Kidney epithelial cell (primary cell): ENCODE measurements at places on chromosomes 11 and 22. TPM values are rescaled to one million over a fixed set of nuclear protein-coding genes. Genes with fewer than 3 reads are reported as not detected.
A peak's percentile ranks its signal among the peaks of the same experiment; 100 is the strongest.

DNA sequence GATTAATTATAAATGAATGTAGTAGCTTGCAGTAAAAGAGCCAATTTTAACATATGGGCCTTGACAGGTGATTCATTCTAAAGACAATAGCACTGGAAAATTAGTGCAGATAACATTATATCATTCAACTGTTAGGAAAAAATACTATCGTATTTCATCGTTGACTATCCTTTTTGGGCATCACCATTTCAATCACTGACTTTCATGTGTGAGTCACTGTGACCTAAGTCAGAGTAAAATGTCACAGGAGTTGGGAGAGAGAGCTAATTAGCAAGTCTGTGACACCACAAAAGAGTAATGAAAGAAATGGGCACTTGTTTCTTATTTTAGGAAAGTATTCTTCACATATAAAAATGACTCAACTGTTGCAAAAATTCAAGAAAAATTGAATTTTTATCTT is 253.8 kb upstream of the CNTN5 start:
- DNase-seq: no peak

GRCh38 chr22:21073482-21073881 is 27.7 kb downstream of the LRRC74B start:
- no peak for DNase-seq

GRCh38 chr11:31875866-31876560 is 64.9 kb upstream of the PAX6 start:
- DNase-seq: no peak

CCDC188 gene
- total RNA-seq: 0.55 and 1.8 TPM in 2 replicates

DNA sequence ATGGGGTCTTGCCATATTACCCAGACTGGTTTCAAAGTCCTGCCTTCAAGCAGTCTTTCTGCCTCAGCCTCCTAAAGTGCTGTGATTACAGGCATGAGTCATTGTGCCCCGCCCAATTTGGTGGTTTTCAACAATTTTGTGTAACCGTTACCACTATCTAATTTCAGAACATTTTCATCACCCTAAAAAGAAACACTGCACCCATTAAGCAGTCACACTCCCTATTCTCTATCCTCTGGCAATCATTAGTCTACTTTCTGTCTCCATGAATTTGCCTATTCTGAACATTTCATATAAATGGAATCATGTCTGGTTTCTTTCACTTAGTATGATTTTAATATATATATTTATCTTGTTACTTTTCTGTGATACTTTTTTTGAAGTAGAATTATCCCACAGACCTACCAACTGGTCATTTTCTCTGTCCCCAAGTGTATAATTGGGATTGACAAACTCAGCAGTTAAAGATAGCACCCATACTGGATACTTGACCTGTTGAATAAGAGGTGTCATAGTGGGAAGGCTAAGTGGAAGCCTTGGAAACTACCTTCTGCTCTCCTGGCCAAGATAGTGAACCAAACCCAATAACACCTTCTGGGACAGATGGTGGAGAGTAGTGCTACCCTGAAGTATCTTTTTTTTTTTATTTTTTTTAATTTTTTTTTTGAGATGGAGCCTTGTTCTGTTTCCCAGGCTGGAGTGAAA is 64.8 kb downstream of the STIM1 start:
- DNase-seq: no peak

PANX3 gene
- total RNA-seq: not detected in 2 replicates

DNA sequence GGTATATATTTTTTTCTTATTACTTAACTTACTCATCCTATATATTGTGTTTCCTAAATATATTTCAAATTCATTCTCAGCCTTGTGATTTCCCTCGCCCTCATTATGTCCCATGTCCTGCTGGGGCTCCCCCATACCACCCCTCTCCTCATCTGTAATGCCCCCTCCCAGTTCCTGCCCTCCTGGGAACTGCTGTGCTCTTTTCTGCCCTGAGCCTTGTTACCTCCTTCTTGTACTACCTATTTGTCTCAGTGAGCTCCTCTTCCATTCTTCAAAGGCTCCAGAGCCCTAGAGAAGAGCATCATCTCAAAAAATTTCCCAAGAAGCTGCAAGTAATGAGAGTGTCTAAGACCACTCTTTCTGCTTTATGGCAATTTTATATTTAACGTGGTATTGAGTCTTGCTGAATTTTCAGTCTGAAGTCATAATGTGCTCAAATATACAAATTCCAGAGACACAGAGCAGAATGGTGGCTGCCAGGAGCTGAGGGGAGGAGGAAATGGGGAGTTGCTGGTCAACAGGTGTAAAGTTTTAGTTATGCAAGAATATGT is 66.5 kb upstream of the TOP3B start:
- DNase-seq: no peak

DNA sequence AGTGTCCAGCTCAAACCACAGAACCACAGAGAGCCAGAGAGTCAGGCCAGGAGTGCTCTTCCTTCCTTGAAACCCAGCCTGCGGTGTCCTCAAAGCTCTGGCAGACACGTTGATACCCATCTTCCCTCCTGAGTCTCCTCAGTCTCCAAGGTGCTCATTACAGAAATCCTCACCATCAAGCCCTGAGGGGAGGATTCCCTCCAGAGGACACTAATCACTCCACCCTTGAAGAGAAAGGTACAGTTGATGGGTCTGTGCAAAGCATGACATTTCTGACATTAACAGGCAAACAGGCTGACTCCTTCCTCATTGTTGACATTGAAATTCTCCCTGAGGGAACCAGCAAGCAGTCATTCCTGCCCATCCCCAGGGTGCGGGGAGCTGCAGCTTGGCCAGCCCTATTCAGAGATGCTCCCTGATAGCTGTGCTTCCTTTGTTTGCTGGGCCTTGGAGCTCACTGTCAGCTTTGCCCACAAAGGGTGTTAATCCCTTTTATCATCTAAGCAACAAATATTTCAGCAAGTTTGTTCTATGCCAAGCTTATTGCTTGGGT is 101.7 kb upstream of the CSNK2A3 start:
- DNase-seq: no peak

- no peak for DNase-seq
Observed at GRCh38 chr11:64878223-64878493, 263 bp downstream of the EHD1 start.

DNA sequence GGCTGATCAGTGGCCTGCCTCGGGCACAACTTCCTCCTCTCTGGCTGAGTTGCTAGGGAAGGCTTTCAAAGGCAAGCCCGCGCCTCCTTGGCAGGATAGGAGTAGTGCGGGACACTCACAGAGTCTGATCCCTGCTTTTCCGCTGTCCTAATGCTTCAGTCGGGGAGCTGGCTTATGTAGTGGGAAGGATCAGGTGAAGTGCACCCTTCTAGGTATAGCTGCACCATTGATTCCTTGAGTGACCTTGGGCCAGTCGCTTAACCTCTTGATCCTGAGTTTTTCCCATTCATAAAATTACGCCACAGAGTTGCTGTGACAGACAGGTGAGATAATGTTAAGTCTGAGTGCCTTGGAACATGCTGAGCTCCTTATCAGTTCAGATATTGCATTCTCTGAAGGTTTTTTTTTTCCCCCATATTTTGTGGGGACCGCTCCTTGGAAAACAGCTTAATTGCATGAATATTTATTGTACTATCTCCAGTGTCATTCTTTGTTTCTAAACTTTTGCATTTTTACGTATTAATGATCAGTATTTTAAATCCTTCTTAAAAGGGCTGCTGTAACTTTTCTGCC is 961 bp downstream of the IPO7 start:
- DNase-seq: no peak

GRCh38 chr11:115769891-115770290 is 265.7 kb upstream of the CADM1 start:
- DNase-seq: no peak

GRCh38 chr11:2713094-2713493 is 13.3 kb upstream of the KCNQ1OT1 start:
- DNase-seq: no peak

DNA sequence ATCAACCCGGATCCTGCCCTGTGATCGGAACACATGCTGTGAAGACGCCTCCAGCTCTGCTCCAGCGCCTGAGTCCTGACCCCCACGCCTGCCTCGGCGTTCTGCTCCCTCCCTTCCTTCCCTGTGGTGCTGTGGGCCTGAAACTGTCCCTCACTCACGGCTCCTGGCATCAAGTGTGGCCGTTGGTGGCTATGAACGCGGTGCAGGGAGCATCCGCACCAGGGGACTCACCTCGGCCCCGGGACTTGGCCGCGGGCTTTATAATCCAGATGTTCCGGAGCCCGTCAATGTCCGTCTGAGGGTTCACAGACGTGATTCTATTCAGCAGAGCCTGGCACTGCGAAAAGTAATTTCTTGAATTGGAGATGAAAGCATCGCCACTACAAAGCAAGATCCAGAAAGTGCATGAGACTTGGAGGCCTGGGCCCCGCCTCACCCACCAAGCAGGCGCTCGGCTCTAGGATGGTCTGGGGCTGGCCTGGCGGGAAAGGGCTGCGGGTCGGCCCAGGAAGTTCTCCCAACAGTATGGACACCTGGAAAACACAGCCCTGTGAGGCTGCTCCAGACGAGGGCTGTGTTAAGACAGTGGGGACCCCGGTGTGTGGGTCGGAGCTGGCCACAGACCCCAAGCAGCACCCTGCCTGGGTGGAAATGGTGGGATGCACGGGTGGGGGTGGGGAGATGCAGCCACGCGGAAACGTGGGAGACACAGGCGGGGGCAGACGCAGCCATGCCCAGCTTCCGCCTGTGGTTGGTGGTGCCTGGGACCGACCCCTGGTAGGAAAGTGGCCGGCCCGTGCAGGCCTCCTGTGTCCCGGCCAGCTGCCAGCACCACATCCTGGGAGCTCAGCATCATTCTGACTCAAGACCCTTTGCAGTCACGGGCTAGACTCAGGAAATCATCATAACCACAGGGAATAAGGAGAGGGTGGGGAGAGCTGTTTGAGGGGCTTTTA is 21.8 kb upstream of the IL17REL start:
- DNase-seq: no peak

GRCh38 chr11:62805961-62806441 is 761 bp upstream of the NXF1 start:
- DNase-seq: no peak

GRCh38 chr11:57322256-57323166 is 2.2 kb downstream of the TNKS1BP1 start:
- DNase-seq: peak; percentile 91

- DNase-seq: no peak
Observed at GRCh38 chr11:17479284-17480214, 2.9 kb upstream of the ABCC8 start.

GRCh38 chr11:121112498-121113455 is 11.7 kb downstream of the TECTA start:
- no peak for DNase-seq

- DNase-seq: no peak
Observed at GRCh38 chr11:703506-703905, 2.5 kb upstream of the EPS8L2 start.

DNA sequence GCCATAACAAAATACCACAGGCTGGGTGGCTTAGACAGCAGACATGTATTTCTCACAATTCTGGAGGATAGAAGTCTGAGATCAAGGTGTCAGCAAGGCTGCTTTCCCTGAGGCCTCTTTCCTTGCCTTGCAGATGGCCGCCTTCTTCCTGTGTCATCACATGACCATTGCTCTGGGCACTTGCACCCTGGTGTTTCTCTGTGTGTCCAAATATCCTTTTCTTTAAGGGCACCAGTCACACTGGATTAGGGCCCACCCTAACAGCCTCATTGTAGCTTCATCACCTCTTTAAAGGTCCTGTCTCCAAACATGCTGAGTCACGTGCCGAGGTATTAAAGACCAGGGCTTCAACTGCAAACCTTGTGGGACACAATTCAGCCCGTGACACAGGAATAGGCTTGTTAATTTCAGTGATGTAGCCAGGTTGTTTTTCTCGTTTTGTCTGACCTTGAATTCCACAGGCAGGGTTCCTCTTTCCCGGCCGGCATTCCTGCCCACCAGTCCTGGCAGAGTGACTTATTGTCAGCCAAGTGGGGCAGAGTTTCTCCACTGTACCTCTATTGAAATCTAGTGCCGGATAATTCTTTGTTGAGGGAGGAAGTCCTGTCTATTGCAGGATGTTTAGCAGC is 100.1 kb downstream of the KCNQ1OT1 start:
- no peak for DNase-seq

GRCh38 chr11:101115671-101116160 is 13.9 kb downstream of the PGR start:
- DNase-seq: no peak

GGT1 gene
- 22.7 and 22.8 TPM in 2 replicates for total RNA-seq

- peak; percentile 10 for DNase-seq
Observed at GRCh38 chr11:116366980-116367645, 405.7 kb downstream of the BUD13 start.

OPCML gene
- total RNA-seq: under 0.01 and 0.27 TPM in 2 replicates

OAF gene
- total RNA-seq: 45.2 and 45.5 TPM in 2 replicates

DNA sequence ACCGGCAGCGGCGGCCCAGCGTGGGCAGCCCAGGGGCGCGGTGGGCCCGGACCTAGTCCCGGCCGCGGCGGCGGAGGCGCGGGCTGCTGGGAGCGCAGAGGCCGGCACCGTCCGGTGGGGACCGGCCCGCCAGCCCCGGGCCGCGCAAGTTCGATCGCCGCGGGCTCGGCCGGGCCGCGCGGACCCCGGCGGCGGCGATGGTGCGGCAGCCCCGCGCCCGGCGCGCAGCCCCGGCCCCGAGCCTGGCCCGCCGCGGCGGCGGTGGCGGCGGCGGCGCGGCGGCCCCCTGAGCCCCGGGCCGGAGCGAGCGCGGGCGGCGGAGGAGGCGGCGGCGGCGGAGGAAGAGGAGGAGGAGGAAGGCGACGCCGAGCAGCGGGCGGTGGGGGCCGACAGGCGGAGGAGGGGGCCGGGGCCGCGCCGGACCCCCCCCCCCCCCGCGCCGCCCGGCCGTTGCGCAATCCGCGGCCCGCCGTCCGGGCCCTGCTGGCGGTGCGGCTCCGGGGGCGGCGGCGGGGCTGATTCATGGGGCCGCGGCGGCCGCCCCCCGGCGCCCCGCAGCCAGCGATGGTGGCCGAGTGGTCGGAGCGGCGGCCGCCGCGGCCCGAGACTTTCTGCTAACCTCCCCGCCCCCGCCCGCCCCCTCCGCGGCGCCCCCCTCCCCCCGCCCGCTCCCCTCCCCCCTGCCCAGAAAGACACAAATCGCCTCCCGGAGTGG is 1251.9 kb downstream of the BRD1 start:
- no peak for DNase-seq
